RPMI7951 (cell line): ENCODE measurements at places on chromosomes 5 and 9. TPM values are rescaled to one million over a fixed set of nuclear protein-coding genes. Genes with fewer than 3 reads are reported as not detected.

The TRIM36 gene
- total RNA-seq: 2.4 and 3.5 TPM in 2 replicates

The HEMGN gene
- not detected in 2 replicates for total RNA-seq

The WDR38 gene
- total RNA-seq: 0.12 and 0.20 TPM in 2 replicates

The C9orf72 gene
- total RNA-seq: 2.3 and 2.6 TPM in 2 replicates

The FOXD4L5 gene
- total RNA-seq: not detected in 2 replicates

The GABRB2 gene
- total RNA-seq: not detected in 2 replicates

The BTNL8 gene
- 0.12 and 0.29 TPM in 2 replicates for total RNA-seq

- DNase-seq: no peak
Measured at GRCh38 chr5:126348855-126349635, 74.2 kb upstream of the GRAMD2B start.

- DNase-seq: peak; percentile 56
Measured at GRCh38 chr5:93246090-93246855, 334.7 kb downstream of the NR2F1-AS1 start.

- no peak for DNase-seq
Measured at GRCh38 chr5:154721481-154722058, 33.6 kb upstream of the LARP1 start.

- no peak for DNase-seq
Measured at GRCh38 chr5:128965011-128965637, at the start of gene SLC27A6. SLC27A6 (plus strand) TSS chr5:128965488; CDS start chr5:128966138, 650 bp downstream.

- DNase-seq: no peak
Measured at GRCh38 chr5:124538191-124538590, 208.2 kb downstream of the ZNF608 start.

- no peak for DNase-seq
Measured at GRCh38 chr5:38451074-38451725, 105.2 kb downstream of the LIFR start.

DNA sequence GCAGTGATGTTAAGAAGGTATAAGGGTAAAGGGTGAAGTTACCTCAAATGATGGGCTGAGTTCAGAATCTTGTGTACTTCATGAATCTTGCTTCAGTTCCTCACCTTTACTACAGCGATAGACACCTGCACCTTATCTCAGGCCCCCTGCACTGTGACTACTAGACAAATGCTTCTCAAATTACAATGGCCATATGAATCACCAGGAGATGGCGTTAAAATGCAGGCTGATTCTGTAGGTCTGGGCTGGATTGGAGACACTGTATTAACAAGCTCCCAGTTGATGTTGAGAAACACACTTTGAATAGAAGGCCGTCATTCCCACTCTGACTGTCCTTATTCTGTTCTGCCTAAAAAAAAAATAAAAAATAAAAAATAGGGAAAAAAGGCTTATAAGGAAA is 29.8 kb downstream of the TARS1 start:
- peak; percentile 47 for DNase-seq

DNA sequence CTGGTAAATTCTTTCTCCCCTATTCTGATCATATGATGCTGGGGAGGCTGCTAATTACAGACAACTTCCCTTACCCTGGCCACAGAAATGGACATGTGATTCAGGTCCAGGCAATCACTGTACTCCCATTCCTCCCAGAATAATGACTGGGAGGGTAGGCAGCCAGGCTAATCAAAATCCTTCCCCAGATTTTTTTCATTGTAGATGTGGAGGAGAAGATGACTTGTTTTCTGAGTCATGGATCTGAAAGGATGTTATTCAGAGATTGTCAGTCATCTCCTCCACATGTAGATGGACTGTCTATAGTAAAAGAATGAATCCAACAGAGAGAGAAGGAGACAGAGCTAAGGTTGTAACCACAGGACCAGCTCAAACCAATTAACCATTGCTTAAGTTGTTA is 123.9 kb upstream of the PUM3 start:
- no peak for DNase-seq

- no peak for DNase-seq
Measured at GRCh38 chr5:9226016-9226536, 319.8 kb downstream of the SEMA5A start.

- no peak for DNase-seq
Measured at GRCh38 chr5:134603059-134603458, 29.6 kb downstream of the SAR1B start.

- DNase-seq: peak; percentile 66
Measured at GRCh38 chr5:34524123-34524522, 132.0 kb upstream of the RAI14 start.

DNA sequence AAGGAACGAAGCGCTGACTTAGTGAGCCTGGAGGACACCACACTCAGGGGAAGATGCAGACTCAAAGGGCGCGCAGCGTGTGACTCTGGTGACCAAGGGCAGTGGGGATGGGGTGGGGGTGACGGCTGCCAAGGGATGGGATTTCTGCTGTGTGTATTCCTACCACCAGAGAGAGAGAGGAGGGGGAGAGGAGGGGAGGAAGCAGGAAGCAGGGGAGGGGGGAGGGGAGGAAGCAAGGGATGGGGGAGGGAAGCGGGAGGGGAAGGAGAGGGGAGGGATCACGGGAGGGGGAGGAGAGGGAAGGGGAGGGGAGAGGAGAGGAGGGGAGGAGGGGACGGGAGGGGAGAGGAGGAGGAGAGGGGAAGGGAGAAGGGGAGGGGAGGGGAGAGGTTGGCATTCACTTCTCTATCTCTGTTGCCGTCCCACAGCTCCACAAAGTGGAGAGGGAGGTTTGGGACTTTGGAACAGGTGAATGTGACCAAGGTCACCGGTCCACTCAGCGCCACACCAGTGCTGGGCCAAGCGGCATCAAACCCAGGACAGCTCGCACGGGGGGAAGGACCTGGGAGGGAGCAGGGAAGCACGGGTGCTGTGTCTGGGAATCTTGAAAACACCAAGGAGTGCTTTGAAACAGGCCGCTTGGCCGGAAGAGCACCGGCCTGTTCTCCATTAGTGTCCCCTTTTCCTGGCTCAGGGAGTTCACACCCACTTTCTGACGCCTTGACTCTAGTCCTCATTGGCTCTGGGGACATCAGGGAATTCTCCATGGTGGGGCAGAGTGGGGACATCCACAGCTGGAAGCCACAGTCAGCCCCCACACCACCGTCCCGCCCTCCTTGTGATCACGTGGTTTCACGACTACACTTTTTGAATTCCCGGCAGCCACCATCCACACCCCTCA is 77.4 kb downstream of the VAV2 start:
- DNase-seq: no peak

- DNase-seq: no peak
Measured at GRCh38 chr5:72541501-72542225, 34.5 kb upstream of the ZNF366 start.
